ENCODE measurements at places on chromosomes 13 and 19.

DNA sequence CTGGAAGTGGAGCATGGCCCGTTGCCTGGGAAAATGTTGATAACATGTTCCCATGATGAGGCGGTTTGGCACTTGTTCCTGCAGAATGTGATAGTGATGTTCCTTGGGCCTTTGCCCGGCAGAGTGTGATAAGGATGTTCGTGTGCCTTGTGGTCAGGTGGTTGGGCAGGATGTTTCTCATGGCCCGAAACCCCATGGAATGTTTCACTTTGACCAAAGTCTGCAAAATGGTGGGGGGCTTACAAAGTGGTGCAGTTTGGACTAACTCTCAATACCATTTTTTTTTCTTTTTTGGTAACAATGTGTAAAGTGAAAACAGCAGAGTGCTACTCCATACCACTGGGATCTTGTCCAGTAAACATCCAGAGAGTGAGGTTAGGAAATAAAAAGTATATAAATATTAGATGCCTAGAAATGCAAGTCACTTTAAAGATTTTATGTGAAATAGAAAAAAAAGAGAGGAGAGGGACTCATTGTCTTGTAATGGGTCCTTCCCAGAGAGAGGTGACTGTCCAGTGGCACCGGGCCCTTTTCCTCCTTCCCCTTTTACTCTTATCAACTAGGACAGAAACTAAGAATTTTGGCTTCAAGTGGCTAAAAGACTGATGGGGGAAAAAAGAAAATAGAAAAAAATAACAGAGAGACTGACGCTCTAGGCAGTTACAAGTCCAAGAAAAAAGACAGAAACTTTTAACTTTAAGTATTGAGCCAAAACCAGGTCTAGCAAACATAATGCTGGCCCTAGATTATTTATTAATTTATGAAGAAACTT is 5.7 kb downstream of the FPR3 start:
- no peak for DNase-seq

DNA sequence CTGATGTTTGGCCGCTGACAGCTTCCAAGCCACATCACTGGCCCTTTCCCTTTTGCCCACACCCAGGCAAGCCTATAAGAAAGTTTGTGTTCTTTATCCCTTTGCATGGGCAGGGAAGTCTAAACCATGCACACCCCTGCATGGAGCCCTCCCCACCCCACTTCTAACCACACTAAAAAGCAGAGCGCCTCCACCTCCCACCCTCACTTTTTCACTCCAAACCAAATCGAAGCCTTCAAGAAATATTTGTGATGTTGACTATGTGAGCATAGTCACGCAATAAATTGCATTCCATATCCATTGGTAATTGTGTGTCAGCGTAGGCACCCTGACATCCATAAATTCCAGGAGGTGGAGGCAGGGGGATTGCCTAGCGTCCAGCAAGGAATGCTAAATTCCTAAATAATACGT is 104.4 kb upstream of the LSM14A start:
- no peak for DNase-seq

GRCh38 chr19:5960005-5961001 is 17.6 kb downstream of the RANBP3 start:
- DNase-seq = no peak

GRCh38 chr19:33795370-33796163 is 1.1 kb upstream of the KCTD15 start:
- peak; percentile 72 for DNase-seq

GRCh38 chr13:88456151-88456550 is 785.0 kb downstream of the SLITRK5 start:
- no peak for DNase-seq

- no peak for DNase-seq
These were observed 145.1 kb upstream of the RNF113B start for GRCh38 chr13:98322091-98322718.

DNA sequence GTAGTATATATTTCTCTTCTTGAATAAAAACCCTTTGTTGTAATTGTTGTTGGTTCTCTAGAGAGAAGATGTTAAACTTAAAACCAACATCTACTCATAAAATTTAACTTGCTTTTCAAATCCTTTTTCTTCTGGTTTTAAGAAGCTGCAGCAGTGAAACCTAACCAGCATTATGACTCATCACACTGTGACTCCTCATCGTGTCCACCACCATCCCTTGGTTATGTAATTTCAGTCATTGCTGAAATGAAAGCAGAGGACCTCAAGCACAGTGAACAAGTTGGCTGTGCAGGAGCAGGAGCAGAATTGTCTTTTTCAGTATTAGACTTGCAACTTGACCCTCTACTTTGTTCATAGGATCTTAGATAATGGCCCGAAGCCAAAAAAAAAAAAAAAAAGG is 64.9 kb upstream of the HTR2A start:
- DNase-seq = peak; percentile 83

- DNase-seq = peak; percentile 80
These were observed 670 bp downstream of the MAP2K7 start for GRCh38 chr19:7904074-7905020.

DNA sequence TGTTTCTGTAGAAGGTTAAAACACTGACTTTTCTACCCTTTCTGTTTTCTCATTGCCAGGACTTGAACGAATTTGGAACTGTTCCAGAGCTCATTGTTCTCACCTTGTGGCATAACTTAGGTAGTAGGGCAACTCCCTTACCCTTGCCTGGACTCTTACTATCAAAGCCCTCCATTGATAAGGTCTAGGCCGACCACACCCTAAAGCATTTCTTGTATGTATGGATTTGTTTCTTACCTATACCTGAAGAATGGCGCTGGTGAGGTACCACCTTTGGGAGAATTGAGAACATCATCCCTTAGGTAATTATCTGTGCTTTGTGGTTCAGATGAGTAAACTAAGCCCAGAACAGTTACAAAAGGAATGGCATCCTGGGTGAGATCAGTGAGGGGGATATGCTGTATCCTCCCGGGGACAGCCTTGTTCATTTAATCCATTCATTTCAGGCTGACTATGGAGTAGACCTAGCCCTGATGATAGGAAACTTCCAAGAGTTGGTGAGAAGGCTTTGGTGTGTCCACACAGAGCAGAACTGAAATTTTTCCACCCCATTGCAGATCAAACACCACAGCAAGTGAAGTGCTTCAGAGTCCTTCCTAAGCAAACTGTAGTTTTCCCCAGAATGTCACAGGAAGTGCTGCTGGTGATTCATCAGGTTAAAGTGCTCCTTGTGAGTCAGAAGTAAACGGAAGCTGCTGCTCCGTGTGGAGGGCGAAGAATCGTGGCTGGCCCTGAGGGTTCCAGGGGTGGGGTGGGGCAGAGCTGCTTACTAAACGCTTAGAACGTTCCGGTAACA is 113.0 kb downstream of the TEX26 start:
- DNase-seq = peak; percentile 71

DNA sequence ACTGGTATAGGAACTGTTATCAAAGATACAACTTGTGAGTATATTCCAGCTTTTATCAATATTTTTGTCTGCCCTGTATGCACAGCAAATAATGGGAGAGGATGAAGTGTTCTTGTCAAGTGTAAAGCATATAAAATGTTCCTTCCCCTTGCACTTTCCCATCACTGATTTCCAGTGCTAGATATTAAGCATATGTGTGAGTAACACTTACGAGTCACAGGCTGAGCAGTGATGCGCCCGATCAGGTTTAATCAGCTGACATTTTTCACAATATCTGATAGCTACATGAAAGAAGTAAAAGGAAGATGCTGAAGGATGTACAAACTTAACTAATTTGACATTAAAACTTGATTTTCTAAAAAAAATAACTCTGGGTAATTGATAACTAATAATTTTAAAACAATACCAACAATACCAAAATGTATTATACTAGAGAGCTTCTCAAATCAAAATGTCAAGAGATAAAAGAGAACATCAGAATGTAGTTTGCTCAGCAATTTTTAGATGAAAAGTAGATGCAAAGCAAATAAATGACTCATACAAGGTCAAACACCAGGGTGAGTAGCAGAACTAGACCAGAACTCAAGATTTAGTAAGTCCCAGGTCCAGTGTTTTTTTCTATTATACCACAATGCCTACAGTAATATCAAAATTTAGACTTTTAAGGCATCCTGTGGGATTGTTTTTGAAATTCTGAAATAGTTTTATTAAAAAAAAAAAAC is 56.4 kb downstream of the ZDHHC20 start:
- DNase-seq = peak; percentile 10

- no peak for DNase-seq
These were observed 78.2 kb downstream of the RASA3 start for GRCh38 chr13:114054264-114054663.

DNA sequence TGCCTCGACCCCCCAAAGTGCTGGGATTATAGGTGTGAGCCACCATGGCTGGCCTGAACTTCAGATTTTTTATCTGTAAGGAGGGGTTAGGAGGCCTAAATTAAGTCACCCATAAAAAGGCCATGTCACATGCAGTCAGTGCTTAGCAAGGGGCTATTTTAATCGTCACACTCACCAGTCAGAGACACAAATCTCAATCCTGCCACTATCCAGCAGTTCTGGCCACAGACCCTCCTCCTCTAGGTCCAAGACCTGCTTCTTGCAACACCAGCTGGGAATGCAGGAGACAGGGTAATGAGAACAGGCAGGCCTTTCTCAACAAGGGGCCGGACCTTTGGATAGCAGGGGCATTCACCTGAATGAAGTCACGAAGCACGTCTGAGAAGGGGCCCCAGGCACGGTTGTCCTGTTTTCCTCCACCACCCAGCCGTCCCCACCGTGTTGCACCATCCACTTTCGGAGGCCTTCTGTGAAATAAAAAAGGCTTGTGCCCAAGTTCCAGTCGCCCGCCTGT is 1.4 kb downstream of the FBXO27 start:
- DNase-seq = no peak

DNA sequence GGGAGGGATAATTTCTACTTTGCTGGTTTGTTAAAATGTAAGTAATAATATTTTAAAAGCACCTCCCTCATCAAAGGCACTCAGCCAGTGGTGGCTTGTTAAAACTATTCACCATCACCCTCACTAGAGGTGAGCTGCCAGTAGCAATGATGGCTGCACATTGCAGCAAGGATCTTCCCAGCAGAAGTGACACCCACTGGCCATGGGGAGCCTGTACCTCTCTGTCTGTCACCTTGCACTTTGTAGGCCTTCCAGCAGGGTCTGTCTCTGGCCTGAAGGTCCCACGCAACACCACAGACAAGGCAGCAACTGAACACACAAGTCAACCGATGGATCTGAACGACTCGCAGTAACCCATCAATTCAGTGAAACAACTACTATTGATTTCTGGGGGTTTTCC is 47.3 kb upstream of the C13orf42 start:
- no peak for DNase-seq

- no peak for DNase-seq
These were observed 1.5 kb downstream of the KCNC3 start for GRCh38 chr19:50327461-50328223.

GRCh38 chr13:72507416-72508199 is 219.8 kb downstream of the MZT1 start:
- DNase-seq = no peak

GRCh38 chr19:33551676-33552075 is 30.1 kb upstream of the PEPD start:
- DNase-seq = no peak

DNA sequence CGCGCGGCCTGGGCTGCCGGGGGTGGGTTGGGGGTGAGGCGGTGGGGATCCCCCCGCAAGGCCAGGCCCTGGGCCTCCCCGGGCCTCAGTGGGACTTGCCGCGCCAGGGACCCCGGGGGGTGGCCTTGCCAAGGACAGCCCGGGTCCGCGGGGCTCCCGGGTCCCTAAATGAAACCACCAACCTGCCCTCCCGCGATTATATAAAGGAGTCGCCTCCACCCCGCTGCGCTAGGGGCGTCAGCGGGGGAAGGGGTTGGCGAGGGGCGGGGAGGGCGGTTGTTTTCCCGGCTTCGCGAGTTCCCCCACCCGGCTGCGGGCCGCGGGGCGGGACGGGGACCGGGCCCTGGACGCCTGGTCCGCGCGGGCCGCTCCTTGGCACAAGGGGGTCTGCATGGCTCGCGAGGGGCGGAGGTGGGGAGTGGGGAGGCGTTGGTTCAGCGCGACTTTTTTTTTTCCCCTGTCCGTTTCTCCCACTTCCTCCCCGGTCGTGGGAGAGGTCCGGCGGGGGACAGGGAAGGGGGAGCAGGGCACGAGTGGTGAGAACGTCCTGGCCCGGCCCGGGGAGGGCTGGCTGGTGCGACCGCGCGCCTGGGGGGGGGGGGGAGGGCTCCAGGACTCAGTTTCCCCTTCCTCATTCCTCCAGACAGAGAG is 822 bp upstream of the ZBTB7A start:
- DNase-seq = peak; percentile 50

DNA sequence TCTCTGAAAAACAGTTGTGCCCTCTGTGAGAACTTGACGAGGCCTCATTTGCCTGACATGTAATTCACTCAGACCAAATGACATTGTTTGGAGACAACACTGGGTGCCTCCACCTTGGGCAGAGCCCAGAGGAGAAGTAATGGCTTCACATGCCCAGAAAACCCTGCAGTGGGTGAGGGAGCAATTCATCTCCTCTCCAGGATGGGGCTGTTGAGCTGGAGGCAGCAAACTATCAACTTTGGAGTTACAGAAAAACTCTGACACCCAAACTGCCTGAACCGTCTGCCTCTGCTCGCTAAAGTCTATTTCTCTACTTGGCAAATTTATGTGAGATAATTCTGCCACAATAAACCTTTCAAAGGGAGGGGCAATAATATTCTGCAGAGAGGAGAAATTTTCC is 146.9 kb downstream of the DCLK1 start:
- DNase-seq = no peak

DNA sequence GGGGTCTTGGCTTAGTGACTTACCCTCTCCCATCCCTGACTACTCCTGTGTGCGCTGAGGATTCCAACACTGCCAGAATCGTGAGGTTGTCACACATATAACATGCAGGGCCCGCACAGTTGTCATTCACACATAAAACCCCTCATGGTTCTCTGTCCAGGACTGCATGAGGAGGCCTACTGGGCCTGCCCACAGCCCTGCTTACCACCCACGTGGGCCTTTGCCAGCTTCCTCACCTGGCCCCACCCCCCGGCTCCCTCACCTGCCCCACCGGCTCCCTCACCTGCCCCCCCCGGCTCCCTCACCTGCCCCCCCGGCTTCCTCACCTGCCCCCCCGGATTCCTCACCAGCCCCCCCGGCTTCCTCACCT is 197.2 kb downstream of the TEX29 start:
- DNase-seq = no peak

DNA sequence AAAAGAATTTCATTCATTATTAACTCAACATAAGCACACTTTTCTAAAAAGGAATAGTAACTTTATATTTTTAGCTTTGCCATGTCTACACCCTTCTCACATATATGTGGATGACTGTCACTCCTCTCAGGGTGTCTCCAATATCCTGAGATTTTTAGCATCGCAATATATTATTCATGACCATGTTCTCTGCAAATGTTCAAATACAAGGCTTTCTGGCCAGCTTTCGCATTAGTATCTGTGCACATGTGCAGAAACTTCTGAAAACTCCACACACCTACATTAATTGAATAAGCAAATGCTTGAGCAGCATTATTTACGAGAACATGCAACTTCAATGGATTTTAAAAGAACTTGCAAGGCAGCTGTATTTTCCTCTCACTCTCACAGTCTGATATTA is 334.8 kb downstream of the PCDH9 start:
- no peak for DNase-seq

DNA sequence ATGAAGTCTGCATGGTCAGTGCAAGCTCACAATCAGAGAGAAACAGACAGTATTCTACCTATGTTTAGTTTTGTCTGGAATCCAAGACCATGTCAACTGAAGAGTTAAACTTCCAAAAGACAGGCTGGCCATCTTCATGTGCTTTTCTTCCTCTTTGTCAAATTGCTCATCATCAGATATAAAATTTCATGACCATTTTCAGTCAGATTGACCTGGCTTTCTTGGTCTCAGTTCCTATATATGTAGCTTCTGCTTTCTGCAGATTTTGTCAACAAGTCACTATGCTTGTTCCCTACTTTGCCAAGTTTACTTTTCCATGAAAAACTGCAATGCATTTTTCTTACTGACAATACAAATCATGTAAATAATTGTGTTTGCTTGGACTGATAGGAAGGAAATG is 13.9 kb downstream of the SLC46A3 start:
- peak; percentile 24 for DNase-seq
